ENCODE measurements at places on chromosomes 11 and 22.
A peak's percentile ranks its signal among the peaks of the same experiment; 100 is the strongest.

DNA sequence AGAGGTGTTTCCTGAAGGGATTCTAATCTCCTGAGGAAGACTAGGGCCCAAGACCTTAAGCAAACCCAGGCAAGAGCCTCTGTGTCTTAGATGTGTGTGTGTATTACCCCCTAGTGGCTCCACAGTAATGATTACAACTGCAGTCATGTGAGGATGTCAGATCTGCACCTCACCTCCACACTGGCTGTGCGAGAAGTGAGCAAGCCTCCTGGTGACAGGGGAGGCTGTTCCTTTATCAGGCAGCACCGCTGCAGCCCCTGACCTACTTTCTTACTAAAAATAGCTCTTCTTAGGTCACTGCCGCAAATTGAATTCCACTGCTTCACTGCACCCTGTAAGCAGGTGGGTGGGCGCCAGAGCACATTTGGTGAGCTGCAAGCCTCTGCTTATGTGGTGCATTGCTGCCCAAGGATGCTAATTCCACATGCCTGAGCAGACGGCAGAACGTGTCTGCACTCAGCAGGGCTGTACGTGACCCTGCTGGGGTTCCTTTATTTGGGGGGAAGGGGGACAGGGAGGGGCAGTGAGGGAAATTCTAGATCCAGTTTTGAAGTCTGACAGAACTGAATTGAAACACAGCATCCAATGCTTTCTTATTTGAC lies 112.4 kb downstream of the KCNC1 start:
- no peak for DNase-seq

GRCh38 chr22:37391702-37392101 lies 35.6 kb downstream of the ELFN2 start:
- DNase-seq = no peak

DNA sequence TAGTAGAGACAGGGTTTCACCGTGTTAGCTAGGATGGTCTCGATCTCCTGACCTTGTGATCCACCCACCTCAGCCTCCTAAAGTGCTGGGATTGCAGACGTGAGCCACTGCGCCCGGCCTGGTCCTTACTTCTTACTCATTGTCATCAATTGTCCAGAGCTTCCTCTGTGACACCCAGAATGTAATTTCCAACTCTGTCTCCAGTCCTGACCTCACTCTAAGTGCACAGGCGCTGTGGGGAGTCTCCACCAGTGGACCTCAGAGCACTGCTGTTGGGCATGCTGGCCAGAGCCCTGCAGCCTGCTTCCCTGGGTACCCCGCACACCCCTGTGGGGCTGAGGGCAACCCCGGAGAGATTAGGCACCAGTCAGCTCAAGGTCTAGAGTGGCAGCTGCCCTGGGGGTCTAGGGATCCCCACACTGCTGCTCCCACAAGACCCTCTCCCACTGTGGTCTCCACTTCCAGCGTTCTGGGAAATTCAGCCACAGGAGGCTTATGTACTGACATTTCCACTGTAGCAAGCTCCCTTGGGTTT lies 1140.3 kb downstream of the TBC1D22A start:
- no peak for DNase-seq

DNA sequence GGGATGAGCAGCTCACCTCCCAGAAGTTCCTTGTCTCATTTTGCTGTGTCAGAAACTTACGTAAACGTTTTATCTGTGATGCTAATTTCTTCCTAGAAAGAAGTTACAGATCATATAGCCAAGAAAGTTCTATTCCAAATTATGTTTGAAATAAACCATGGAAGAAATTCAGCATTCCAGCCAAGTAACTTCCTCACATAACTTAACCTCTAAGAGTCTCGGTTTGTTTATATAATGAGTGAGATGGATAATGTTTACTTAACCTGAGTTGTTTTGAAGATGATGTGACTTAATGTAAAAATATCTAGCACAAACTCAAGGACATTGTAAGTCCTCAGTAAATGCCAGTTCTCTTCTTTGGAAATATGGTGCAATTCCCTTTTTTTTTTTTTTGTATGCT lies 8.9 kb upstream of the MUC15 start:
- no peak for DNase-seq

DNA sequence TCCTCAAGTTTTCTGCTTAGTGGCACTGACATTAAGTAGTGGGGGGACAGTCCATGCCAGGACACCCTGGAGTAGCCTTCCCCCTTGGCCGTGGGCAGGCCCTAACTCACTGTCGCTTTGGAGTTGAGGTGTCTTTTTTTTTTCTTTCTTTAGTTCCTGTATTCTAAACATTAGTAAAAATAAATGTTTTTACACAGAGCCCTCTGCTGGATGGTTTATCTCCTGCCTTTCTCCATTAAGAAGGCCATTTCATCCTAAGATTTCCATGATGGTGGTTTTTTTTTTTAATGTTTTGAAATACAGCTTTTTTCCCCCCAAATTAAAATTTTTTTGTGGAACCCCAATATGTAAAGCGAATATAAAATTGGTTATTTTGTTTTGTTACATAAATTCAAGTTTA lies 1.8 kb upstream of the TIGD3 start:
- DNase-seq = no peak

GRCh38 chr22:46802608-46803027 lies 40.2 kb downstream of the TBC1D22A start:
- DNase-seq = no peak

DNA sequence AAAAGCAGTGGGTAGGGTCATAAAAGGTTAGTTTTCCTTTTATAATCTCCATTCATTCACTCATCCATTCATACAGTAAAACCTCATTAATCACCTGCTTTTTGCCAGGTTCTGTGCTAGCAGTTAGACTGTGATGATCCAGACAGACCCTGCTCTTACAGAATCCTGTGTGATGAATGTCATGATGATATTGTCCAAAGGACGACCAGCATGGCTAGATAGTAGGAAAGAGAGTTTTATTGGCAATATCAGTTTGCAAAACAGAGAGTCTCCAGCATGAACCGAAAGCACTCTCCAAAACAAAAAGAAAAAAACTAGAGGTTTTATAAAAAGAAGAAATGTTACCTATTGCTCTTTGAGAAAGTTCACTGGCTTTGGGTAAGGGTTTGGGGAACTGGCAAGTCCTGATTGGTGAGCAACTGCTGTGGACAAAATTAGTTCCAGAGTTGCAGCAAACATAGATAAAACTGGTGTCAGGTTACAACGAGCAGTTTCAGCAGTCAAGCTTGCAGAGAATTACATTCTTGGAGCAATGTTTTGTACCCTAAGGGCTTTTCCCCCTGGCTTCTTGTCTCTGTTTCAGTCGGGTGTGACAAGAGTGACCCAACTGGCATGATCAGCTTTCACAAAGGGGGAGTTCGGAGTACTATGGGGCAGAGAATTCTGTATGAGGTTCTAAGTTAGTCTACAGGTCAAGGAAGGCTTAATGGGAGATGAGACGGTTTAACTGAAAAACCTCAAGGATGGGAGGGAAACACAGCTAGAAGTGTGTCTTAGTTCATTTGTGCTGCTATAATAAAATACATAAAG lies 58.3 kb downstream of the HSD17B12 start:
- DNase-seq = no peak

DNA sequence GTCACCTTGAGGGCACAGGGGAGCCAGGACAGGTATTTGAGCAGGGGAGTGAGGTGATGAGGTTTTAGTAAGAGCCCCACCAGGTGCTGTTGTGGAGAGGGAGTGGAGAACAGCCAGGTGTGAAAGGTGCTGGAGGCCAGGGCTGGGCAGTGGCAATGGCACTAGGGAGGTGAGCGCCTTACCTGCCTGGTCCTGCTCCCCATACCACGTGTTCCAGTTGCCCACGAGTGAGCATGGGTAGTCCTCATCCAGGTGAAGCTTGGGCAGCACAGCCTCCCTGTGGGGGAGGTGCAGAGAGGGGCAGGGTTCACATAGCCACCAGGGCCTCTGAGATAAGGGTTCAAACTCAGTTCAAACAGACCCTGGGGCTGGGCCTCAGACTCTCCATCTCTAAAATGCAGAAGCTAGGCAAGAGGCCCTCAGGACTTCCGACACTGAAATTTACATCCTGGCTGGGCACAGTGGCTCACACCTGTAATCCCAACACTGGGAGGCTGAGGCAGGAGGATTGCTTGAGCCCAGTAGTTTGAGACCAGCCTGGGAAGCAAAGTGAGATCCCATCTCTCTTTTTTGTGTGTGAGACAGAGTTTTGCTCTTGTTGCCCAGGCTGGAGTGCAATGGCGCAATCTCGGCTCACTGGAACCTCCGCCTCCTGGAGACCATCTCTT lies 11.8 kb downstream of the NIPSNAP1 start:
- no peak for DNase-seq

DNA sequence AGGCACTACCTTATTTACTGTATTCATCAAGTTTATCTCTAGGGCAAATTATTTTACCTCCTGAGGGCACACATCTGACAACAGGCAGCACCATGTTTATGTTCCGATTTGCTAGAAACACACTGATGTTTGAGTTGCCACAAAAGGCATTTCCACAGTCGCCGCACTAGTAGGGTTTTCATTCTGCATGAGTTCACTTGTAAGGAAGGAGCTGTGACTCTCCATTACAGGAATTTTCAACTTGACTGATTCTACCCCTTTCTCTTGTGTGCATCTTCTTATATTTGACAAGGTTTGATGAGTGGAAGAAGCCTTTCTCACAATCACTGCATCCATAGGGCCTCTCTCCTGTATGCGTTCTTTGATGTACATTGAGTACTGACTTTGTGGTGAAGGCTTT lies 455.9 kb upstream of the CNTN5 start:
- no peak for DNase-seq

DNA sequence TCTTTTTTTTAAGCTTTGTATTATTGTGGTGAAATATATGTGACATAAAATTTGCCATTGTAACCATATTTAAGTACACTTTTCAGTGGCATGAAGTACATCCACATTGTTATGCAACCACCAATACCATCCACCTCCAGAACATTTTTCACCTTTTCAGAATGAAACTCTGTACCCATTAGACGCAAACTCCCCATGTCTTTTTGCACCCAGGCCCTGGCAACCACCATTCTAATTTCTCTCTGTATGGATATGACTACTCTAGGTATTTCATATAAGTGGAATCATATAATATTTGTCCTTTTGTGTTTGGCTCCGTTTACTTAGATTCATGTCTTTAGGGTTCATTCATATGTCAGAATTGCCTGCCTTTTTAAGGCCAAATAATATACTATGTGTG lies 182.8 kb upstream of the TBCEL start:
- no peak for DNase-seq

- DNase-seq = peak; percentile 63
Observed at GRCh38 chr11:12235947-12236743, 125.8 kb downstream of the MICAL2 start.

GRCh38 chr11:128311742-128312719 lies 275.3 kb downstream of the ETS1 start:
- DNase-seq = no peak

GRCh38 chr11:74520316-74520715 lies 26.8 kb upstream of the LIPT2 start:
- DNase-seq = no peak

- DNase-seq = no peak
Observed at GRCh38 chr11:34260072-34260575, 97.7 kb downstream of the ABTB2 start.

DNA sequence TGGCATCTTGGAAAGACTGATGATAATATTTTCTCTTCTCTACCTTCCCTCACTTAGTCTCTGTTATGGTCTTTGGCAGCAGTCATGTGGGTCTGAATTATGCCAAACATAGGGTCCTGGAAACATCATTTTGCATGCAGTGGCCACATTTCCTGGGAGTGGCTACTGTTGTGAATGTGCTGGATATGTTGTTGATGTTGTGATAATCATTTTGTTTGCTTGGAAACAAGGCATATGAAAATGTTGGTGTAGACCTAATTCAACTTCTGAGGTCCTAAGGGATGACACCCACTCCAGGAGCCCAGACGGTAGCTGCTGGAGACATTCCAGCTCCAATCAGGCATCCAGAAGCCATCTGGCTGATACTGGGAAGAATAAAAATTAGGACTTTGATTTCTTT lies 109.7 kb downstream of the DCDC1 start:
- DNase-seq = no peak

- DNase-seq = peak; percentile 58
Observed at GRCh38 chr11:2933375-2934020, 4.3 kb upstream of the PHLDA2 start.

DNA sequence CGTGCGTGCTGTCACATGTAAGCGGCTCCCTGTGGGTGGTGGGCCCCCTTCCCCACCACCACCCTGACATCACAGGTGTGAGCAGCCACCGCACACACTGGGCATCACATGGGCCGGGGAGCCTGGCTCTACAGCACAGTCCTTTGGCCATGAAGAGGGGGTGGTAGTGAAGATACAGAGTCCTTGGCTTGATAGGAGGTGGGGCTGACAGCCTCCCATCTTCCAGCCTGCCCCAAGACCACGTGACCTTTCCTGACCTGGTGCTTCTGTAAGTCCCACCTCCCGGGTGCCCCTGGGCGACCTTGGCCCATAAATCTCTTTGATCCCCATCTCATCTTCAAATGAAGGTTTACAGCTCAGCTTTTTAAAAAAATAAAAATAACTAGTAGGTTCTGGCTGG lies 21.2 kb upstream of the MGAT3 start:
- no peak for DNase-seq

- peak; percentile 83 for DNase-seq
Observed at GRCh38 chr22:40728731-40729189, 49.5 kb downstream of the MCHR1 start.

GRCh38 chr11:30893318-30893717 lies 307.2 kb upstream of the MPPED2 start:
- no peak for DNase-seq

GRCh38 chr11:19458231-19458630 lies 217.5 kb upstream of the E2F8 start:
- DNase-seq = no peak

DNA sequence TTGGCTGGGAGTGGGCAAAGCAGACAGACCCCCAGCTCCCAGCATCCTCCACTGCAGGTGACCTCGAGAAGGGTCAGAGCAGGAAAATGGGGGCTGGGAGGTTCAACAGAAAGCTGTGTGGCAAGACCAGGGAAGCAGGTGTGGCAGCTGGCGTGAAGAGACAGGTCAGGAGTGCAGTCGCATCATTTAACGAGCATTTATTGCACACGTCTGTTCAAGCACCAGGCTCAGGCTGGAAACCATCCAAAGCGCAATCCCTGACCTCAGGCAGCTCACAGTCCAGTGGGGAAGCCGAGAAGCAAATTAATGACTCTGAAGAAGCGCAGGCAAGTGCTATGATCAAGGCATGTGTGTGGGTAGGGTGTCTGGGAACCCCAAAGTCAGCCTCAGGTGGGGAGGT lies 7.4 kb downstream of the SLC25A45 start:
- DNase-seq = no peak

- DNase-seq = no peak
Observed at GRCh38 chr11:33110083-33110482, 51.2 kb downstream of the CSTF3 start.

GRCh38 chr11:115984228-115984627 lies 480.0 kb upstream of the CADM1 start:
- DNase-seq = no peak

DNA sequence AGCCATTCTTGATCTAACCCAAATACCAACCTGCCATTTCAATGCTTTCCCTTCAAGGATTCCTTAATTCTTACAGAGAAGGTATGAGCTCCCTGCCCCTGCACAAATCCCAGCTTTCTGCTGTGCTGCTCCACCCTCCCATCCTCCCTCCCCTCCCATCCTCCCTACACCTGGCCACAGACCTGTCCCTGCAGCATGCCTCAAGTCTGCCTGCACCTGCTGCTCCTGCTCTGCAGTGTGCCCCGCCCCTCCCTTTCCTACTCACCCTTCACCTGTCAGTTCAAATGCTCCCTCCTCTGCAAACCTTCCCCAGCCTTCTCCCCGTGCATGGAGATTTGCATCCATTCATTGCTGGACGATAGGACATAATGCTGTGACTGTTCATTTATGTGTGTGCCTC lies 139.9 kb upstream of the NARS2 start:
- no peak for DNase-seq

- DNase-seq = no peak
Observed at GRCh38 chr11:62269654-62270278, at the start of gene SCGB2A2. TSS of gene SCGB2A2 (plus strand) at chr11:62270158. CDS start at chr11:62270217, 59 bp downstream.

- no peak for DNase-seq
Observed at GRCh38 chr22:41742918-41743317, 43.6 kb downstream of the MEI1 start.
